CD4-positive, alpha-beta T cell treated with Interleukin-21 for 1 hour (primary cell): ENCODE measurements at places on chromosomes 7 and 10.

DNA sequence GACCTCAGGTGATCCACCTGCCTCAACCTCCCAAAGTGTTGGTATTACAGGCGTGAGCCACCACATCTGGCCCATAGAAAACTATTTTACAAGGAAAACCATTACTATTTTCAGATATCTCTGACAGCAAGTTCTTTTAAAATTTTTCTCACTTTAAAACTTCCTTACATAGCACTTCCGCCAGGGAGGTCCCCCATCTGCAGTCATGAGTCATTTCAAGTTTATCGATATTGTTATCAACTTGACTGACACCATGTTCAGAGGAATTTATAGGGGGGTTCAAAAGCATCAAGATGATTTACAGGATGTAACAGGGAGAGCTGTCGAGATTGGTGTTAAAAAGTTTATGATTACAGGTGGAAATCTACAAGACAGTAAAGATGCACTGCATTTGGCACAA lies 88.8 kb downstream of the NRBF2 start:
- DNase-seq, result peak; percentile 45

GRCh38 chr10:4131407-4132215 lies 346.6 kb upstream of the KLF6 start:
- DNase-seq, result peak; percentile 84

DNA sequence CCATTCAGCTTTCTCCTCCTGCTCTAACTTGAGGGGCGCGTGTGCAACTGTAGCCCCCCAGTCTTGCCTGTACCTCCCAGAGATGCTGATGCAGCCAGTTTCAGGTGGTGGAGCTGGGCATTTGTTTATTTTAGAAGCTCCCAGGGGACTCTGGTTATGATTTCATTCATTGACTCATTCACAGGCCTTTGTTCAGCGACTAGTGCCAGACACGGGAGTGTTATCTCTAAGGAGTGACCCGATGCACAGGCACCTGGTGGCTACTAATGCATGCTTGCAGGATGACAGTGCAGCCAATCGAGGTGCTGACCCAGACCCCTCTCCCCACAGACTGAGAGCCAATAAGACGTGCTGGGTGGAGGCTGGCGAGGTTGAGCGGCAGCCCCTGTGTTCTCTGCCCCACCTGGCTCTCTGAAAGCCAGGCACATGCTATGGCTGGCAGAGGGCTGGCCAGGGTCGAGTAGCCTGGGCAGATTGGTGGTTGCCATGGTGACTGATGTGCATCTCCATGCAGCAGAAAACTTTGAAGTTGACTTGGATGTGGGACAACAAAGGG lies 19.7 kb upstream of the SLC18A2 start:
- no peak for DNase-seq

GRCh38 chr7:19816128-19816527 lies 42.7 kb upstream of the TMEM196 start:
- DNase-seq, result no peak

- no peak for DNase-seq
Observed at GRCh38 chr10:114520453-114520852, 116.2 kb upstream of the AFAP1L2 start.

GRCh38 chr7:1479287-1479686 lies 20.0 kb upstream of the MICALL2 start:
- no peak for DNase-seq

DNA sequence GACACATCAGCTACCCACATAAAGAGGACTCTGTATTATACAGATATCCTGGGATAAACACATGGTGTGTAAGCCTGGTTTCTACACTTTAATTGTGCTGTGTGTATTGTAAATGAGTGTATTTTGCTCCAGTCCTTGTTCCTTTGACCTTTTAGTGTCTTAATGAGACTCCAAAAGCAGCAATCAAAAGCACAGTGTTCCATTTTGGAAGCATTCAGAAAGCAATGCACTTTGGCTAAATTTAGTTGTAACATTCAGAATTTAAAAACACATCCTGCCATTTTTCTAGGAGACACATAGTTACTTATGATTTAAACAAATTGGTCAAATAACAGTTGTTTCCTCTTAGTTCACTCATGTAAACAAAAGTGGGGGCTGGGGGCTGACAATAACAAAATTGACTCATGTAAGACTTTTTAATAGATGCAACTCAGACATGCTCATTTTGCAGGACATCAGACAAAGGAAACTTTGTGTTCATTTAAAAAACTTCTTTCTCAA lies 122.2 kb downstream of the GPR37 start:
- DNase-seq, result no peak

GRCh38 chr10:61478621-61479312 lies 25.6 kb upstream of the TMEM26 start:
- DNase-seq, result no peak

DNA sequence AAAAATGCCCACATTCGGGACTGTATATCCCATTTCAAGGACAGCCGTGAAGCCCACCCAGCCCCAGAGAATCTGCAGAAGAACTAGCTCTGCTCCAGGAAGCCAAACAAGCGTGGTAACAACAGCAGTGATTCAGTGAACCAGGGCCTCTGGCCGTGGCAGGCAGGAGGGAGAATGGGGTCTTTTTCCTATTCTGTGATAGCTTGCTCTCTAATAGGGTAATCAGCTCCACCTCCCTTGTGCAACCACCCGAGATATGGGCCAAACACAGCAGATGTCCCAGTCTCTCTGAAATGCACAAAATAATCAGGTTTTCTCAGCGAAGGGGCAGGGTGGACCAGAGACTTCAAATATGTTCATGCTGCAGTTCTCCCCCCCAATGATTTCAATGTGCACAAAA lies 35.8 kb downstream of the CHST15 start:
- no peak for DNase-seq

GRCh38 chr10:4543938-4544533 lies 282.0 kb upstream of the AKR1E2 start:
- DNase-seq, result no peak

GRCh38 chr10:3741688-3742461 lies 43.1 kb downstream of the KLF6 start:
- peak; percentile 33 for DNase-seq

- no peak for DNase-seq
Observed at GRCh38 chr7:12814107-12814506, 126.7 kb downstream of the ARL4A start.

GRCh38 chr7:2688409-2689342 lies 674 bp downstream of the AMZ1 start:
- no peak for DNase-seq
